IPS DF 6.9 (cell line): ENCODE measurements at places on chromosomes 12 and 14.
A peak's percentile ranks its signal among the peaks of the same experiment; 100 is the strongest.

- no peak for DNase-seq
Observed at GRCh38 chr12:130764475-130765185, 48.5 kb upstream of the RIMBP2 start.

GRCh38 chr12:25708661-25709060, 155.6 kb upstream of the LMNTD1 start:
- no peak for DNase-seq

- DNase-seq = no peak
Observed at GRCh38 chr12:6200256-6201212, at the start of gene CD9. CD9 (plus strand) TSS chr12:6200400; CDS start chr12:6200500, 100 bp downstream.

DNA sequence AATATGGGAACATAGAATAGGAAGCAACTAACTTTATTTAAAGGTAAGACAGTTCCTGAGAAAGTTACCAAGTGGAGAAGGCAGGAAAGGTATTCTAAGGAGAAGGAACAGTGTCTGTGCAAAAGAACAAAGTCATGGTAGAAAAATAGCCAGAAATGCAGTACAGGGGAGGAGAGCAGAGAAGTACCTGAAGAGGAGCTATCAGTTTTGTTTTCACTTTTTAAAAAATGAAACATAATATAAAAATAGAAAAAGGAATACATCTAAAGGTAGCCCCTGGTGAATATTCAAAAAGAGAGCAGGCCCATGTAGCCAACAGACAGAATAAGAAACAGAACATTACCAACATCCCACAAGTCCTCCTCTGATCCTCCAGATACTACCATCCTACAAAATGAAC, 408.7 kb downstream of the ADAMTS20 start:
- no peak for DNase-seq

GRCh38 chr12:44459569-44459968, 416.5 kb downstream of the NELL2 start:
- no peak for DNase-seq

DNA sequence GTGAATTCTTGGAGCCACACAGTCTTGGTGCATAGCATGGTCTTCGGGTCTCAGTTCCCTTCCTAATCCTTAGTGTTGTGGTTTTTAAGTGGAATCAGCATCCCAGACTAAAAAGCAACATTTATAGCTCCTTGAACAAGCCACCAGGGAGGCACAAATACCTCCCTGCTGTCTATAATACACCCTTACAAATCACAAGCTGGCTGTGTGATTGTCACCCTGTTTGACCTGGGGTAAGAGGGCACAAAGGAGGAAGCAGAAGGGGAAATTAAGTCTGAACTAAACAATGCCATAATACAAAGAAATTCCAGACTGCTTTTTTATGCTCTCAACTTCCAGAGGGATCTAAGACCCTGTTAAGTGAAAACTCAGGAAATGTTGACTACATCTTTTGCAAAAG, 7.7 kb upstream of the MMP19 start:
- no peak for DNase-seq

GRCh38 chr12:116384691-116385485, 107.4 kb upstream of the MED13L start:
- no peak for DNase-seq

GRCh38 chr12:56020423-56021184, at the start of gene IKZF4:
IKZF4 (plus strand) TSS chr12:56021043; CDS start chr12:56021494, 451 bp downstream.
- no peak for DNase-seq

DNA sequence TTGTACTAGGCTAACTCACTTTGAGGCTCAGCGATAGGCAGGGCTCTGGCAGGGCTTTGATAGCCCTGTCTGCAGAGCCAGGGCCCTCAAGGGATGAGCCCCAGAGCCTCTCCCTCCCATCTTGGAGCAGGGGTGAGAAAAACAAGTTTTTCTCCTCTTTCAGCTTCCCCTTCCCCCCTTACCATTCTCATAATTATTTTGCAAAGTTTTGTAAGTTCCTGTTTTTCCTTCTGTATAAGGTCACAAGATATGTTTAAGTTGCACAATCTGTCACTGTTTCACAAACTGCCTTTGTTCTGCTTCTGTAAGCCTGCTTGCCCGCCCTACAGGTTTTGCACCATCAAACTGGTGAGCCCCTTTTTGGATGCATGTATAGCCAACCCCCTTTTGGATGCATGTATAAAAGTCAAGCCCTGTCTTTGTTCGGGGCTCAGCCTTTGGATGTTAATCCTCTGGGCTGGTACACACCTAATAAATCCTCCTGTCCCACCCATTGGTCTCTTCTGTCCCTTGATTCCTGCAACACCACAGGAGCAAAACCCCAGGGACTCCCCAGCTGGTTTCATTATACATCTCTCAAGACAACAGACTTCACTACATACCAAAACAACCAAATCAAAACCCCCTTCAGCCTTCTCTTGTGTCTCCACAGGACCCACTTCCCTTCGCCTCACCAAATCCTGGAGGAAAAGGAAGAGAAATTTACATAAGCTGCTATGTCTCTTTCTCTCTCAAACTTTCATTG, 52.5 kb upstream of the RESF1 start:
- no peak for DNase-seq

GRCh38 chr12:52347551-52348510, 19.4 kb downstream of the KRT85 start:
- no peak for DNase-seq

GRCh38 chr14:77197988-77198387, 16.4 kb downstream of the TMEM63C start:
- DNase-seq = no peak

- peak; percentile 29 for DNase-seq
Observed at GRCh38 chr12:90984114-90984513, 20.7 kb downstream of the EPYC start.

GRCh38 chr12:94260717-94261116, 112.3 kb downstream of the PLXNC1 start:
- no peak for DNase-seq

- no peak for DNase-seq
Observed at GRCh38 chr12:120490833-120491512, 4.9 kb upstream of the DYNLL1 start.

DNA sequence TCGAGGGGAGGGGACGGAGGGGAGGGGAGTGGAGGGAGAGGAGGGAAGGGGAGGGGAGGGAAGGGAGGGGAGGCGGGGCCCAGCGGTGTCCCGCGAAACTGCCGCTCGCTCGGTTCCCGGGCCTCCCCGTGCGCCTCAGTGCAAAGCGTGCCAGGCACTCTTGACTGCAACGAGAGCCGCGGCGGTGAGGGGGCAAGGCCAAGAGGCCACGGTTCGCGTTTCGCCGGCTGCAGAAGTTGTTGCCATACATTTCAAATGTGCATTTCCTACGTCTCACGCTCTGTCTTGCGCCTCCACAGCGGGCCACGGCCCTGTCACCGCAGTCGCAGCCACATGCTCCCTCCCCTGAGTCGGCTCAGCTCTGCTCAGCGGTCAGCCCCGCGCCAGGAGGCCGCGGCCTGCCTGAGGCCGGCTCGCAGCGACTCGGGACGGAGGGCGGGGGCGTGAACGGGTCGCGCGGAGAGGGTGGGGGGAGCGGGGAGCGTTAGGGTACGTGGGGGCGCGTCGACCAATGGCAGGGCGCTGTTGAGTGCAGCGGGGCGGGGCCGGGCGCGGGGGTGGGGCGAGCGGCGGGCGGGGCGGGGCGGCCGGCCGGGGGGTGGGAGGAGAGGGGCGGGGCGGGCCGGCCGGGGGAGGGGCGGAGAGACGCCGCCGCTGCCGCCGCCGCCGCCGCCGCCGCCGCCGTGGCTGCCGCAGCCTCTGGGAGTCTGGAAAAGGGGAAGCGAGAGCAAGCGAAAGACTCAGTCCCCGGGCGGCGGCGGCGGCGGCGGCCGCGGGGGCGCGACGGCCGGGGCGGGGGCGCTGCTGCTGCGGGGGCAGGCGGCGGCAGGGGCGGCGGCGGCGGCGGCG, at the start of gene PPP2R5C:
Gene PPP2R5C (plus strand): TSS at position 678 of the 849 bp plus-strand sequence. CDS start 185 bp downstream, outside the sequence.
- no peak for DNase-seq

- DNase-seq = no peak
Observed at GRCh38 chr14:77991128-77991772, 178.9 kb upstream of the NRXN3 start.

GRCh38 chr12:52400906-52401305, 5.2 kb downstream of the KRT82 start:
- no peak for DNase-seq
